ENCODE measurements at places on chromosomes 3 and 15.

DNA sequence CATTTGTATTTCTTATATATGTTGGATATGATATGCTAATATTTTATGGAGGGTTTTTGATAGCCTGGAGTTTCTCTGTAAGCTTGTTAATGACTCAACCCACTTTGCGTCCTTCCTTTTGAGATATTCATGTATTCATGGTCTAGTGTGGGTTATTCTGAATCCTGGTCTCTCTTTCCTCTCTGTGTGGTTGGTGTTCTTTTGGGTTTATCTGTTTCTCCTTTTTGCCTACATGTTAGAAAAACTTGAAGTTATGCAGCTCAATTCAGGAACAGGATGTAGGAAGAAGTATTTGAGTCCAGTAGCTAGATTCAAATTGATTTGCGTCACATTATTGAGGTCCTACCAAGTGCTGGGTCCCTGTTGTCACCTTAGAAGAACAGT, 28.1 kb downstream of the CMTM7 start:
- DNase-seq = no peak

- peak; percentile 95 for DNase-seq
These were observed 4.4 kb downstream of the GXYLT2 start for GRCh38 chr3:72892081-72892775.

DNA sequence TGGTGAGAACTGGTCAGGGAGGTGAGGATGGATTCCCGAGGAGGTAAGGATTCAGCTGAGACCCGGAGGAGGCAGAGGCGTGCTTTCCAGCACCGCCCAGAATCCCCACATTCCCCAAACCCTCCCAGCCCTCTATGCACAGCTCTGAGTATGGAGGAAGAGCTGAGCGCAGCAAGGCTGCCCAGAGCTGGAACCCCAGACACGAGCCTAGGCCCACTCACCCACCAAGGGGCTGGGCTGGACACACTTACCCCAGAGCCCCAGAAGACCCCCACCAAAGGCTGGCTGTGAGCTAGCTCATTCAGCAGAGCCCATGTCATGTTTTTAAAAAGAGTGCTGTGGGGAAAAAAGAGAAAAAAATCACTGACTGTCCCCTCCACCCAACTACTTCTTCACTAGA, 271.5 kb downstream of the XXYLT1 start:
- no peak for DNase-seq

DNA sequence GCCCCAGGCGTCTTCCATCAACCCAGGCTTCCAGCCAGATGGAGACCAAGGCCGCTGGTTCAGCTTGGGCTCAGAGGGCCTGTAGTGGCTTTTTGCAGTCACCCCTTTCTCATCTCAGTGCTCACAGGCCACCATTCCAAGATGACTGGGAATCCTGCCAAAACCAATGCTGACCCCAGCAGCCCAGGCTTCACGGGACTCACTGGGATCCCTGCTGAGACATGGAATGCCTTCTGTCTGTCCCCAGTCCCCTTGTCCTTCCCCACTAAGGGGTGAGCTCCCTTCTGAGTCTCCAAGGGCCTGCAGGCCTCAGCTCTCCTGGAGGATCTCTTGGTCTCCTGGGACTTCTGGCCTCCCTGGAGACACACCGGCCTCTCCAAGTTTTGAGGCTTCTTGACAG, 77.4 kb upstream of the SEC13 start:
- no peak for DNase-seq
